ENCODE measurements at places on chromosomes 13 and 19.

DNA sequence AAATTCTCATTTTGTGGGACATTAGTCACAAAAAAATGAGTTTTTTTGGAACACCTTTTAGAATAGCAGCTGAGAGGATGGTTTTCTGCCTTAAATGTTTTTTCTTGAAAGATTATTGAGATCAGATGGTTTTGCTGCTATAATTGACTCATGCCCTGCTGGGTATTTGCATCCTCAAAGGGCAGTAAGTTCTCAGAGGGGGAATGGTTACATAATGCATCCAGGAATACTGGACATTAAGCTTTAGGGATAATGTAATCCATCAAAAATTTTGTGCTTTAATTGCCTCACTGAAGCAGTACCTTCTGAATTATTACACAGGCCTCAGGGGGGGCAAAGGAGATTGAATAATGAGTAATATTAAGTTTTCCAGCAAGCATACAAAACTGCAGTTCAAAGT lies 866.3 kb upstream of the SPRY2 start:
- DNase-seq: no peak

DNA sequence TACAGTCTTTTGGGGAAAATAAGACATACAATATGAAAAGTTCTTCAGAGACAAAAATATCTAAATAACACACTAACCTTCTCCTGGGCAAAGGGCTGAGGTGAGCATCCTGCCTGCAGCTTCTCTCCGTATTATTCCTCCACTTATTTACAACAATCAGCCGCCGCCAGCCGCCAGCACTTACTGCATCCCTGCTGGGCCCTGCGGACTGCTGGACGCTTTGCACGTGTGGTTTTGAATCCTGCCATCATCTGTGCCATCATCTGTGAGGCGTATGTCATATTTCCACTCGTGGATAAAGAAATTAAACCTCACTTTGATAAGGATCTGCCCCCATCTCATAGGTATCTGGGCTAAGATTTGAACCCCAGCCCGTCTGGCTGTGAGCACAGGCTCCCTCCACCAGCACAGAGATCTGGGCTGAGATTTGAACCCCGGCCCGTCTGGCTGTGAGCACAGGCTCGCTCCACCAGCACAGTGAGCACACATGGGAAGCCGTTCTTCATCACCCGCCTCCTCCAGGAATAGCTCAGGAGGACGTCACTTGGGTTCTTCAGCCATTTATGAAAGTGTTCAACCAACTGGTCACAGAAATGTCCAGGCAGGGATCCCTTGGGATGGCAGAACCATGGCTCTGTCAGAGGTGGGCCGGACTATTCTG lies 35.2 kb upstream of the TUBGCP3 start:
- DNase-seq: no peak

DNA sequence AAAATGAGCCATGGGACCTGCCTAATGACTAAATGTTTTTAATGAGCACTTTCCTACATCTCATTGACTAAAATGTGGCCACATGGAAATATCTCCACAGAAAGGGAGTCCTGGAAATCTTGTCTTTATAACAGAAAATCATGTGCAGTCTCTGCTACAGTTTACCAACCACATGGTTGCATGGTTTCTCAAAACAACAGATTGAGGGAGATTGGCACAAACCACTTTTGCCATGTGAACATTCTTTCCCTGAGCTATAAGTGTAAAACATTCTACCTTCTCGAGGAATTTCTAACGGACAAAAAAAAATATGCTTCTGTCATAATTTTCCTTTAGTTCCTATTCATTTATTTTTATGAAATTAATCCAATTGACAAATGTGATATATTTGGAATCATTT lies 218.9 kb upstream of the SLITRK5 start:
- no peak for DNase-seq

GRCh38 chr13:64397701-64398100 lies 2832.4 kb downstream of the PCDH9 start:
- DNase-seq: no peak

- DNase-seq: no peak
Measured at GRCh38 chr19:49335071-49335783, at the start of gene CD37. Gene CD37, plus strand, starts transcription at chr19:49335406. Its CDS starts 135 bp downstream, at chr19:49335541.

DNA sequence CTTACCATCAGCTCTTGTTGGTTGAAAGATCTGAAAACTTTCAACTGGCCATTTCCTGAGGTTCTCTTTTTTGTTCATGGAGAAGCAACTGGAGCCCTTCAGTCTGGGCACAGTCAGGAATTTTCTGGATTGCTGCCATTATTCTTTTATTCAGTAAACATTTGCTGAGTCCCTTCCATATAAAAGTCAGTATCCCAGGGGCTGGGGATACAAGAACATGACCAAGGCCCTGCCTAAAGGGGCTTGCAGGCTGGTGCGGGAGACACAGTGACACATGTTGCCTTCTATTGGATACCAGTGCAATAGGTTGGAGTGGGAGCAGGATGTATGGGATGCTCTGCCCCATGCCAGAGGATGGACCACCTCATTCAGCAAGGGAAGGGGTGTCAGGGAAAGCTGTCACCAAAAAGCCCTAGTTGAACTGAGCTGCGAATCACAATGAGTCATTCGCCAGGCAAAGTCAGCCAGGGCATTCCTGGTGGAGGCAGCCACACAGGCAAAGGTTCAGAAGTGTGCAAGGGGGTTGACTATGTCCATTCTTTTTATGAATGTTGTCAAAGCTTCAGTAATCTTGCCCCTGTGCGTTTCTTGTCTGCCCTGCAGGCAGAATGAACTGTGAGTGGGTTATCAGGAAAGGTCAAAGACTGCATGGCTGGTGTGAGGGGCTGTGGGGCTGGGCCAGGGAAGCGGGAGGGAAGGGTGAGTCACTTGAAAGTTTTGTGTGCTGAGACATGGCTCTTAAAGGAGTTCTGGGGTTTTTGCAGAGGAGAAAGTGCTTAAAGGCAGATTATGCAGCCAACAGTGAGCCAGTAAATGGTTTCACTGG lies 395.9 kb downstream of the KCNRG start:
- DNase-seq: no peak
